ENCODE measurements at places on chromosomes 13 and 19. TPM values are rescaled to one million over a fixed set of nuclear protein-coding genes. Genes with fewer than 3 reads are reported as not detected.

DNA sequence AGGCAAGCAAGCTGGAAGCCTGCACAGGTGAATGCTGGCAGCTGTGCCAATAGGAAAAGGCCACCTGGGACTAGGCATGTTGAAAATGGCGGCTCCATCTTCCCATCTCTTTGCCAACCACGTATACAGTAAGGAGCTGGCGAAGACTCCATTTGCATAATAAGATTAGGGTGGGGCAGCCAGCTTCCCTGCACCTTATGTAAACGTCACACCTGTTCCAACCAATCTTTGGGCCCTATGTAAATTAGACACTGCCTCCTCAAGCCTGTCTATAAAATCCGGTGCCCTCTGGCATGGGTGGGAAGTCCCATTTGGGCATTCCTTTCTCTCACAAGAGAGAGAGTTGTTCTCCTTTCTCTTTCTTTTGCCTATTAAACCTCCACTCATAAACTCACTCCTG lies 16.8 kb downstream of the ADGRE2 start:
- H3K4me1 ChIP-seq = no peaks in the 10 kb centered on the region
- H3K27ac ChIP-seq = no peak overlapping the region
- no peak for DNase-seq
- H3K27me3 ChIP-seq = peaks cover 12% of the 10 kb centered on the region
- no peaks in the 10 kb centered on the region for H3K36me3 ChIP-seq
- no peak overlapping the region for H3K4me3 ChIP-seq

DNA sequence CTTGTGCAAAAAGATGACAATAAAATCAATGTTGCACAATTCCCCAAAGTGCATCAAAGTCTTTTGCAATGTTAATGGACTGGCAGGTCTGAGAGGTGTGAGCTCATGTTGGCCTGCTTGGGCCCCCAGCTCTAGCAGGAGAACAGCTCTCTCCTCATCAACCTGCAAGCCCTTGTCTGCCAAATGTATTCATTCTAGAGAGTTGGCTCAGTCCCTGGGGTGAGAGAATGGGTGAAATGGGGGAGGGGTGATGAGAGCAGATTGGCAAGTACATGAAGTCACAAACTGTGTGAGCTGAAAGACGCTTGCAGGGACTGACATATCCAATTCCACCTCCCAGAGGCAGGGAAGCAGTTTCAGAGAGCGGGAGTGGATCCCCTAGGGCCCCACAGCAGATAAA lies 465.1 kb upstream of the ZNF507 start:
- no peaks in the 10 kb centered on the region for H3K36me3 ChIP-seq
- no peaks in the 10 kb centered on the region for H3K4me1 ChIP-seq
- DNase-seq = no peak
- no peak overlapping the region for H3K4me3 ChIP-seq

- H3K27ac ChIP-seq = peak overlapping the region; percentile 98
- no peaks in the 10 kb centered on the region for H3K36me3 ChIP-seq
- peaks cover 70% of the 10 kb centered on the region for H3K4me1 ChIP-seq
- no peak for DNase-seq
Observed at GRCh38 chr19:16380314-16380695, 55.7 kb downstream of the KLF2 start.

DNA sequence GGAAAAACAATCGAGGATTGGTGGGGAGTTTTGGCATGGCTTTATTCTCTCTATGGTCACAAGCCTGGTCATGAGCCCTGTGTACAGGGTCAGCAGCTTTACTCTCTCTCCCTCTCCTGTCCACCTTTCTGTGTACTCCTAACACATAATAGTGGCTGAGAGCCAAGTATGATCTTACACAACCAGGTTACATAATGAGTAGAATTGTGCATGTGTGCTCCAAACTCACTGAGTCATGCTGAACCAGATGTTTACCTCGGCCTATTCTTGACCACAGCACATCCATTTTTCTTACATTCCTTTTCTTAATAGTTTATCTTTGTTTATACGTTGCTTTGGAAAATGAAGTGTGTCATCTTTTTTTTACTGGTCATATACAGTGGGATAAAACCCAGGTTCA lies 53.1 kb downstream of the ZNF254 start:
- H3K36me3 ChIP-seq = peaks cover 56% of the 10 kb centered on the region
- no peak overlapping the region for H3K4me3 ChIP-seq

The LINGO3 gene
- total RNA-seq = 1.1 TPM

The HCN2 gene
- 0.49 TPM for total RNA-seq

The LAIR1 gene
- total RNA-seq = 67.4 TPM

The RPS5 gene
- 1,664 TPM for total RNA-seq

The SPRED3 gene
- 1.8 TPM for total RNA-seq
